ENCODE measurements at places on chromosomes 5 and 9.
A peak's percentile ranks its signal among the peaks of the same experiment; 100 is the strongest.

DNA sequence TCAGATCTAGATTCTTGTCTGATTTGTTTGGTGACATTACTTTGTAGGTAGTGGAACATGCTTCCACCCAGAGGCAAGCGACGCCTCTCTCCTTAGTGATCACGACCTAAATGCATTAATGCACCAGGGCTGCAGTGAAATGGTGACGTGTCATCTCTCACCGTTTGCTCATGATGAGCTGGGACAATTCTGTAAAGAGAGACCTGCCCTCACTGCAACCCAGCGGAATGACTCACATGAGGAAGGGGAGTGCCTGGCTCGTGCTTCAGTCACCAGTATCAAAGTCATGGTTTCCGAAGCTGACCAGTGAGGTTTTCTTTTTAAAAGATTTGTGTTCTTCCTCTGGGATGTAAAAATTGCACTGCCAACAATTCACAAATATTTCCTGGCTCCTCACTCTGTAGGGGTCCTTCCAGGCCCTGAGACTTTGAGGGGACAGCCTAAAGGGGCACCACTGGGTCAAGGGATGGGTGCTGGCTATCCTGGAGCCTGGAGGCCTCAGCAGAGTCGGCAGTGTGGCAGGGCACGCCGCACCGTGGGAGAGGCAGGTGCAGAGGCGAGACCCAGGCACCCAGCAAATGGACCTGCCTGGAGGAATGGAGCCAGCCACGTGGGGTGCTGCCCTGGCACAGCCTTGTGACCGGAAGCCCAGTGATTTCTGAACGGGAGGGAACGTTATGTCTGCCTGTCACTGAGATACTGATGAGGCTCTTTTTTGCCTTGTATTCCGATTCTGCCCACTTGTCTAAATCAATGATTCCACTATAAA is 17.3 kb downstream of the QSOX2 start:
- DNase-seq = peak; percentile 29

- no peak for DNase-seq
Measured at GRCh38 chr5:142601432-142601831, 84.5 kb downstream of the FGF1 start.

DNA sequence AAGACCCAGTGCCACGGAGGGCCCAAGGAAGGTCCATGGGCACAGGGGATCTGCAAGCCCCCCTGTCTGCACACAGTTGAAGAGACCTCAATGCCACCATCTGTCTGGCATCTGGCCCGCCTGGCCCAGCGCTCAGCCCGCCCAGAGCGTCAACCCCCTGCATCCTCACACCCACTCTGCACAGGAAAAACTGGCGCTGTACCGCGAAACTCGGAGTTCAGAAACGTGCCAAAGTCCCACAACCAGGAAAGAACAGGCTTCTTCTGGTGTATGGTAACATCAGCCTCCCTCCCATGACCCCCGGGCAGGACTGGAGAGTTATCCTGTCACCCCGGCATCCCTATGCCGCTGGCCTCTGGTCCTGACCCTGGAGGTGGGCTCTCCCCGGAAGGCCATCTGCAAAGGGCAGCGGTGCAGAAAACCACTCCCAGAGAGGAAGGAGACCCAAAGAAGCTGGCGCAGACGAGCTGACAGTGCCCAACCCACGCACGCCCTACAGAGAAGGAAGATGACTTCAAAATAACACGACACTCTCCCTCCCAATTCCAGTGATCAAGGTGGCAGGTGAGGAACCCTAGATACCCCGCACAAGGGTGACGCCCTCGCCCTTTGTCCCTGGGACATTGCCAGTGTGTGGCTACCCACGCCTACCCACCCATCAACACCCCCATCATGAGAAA is 18.9 kb downstream of the VAV2 start:
- no peak for DNase-seq

DNA sequence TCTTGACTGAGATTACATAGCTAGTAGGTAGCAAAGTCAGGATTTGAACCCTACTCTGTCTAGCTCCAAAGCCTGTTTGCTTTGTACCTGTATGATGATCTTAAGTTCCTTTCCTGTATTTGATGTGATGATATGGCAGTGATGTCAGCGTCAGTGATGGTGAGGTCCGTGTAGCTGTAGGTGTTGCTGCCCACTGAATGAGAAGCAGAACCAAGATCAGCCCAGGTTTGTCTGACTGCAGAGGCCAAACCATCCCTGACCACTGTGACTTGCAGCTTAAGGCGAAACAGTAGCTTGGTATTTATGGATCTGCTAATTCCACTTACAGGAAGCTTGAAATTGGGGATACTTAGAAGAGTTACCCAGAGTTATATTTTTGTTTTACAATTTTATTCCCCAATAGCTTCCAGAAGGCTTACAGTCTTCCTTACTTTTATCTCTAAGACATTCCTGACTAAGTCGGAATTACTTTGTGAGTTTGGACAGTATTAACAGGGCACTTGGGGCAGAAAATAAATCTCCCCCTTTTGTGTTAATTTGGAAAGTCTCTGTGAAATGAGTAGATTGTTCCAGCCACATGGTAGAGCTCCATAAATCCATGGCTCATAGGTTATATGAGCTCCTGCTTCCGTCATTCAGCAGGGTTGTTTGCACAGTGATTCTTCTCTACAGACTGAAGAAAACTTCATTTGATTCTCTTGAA is 273.4 kb downstream of the NR3C1 start:
- DNase-seq = no peak

GRCh38 chr5:133030343-133031005 is 4.1 kb upstream of the ZCCHC10 start:
- no peak for DNase-seq

GRCh38 chr9:92467041-92467440 is 15.3 kb downstream of the ASPN start:
- no peak for DNase-seq

- no peak for DNase-seq
Measured at GRCh38 chr9:129981180-129981907, 61.6 kb downstream of the FNBP1 start.

- no peak for DNase-seq
Measured at GRCh38 chr5:34666392-34667080, 10.4 kb downstream of the RAI14 start.

DNA sequence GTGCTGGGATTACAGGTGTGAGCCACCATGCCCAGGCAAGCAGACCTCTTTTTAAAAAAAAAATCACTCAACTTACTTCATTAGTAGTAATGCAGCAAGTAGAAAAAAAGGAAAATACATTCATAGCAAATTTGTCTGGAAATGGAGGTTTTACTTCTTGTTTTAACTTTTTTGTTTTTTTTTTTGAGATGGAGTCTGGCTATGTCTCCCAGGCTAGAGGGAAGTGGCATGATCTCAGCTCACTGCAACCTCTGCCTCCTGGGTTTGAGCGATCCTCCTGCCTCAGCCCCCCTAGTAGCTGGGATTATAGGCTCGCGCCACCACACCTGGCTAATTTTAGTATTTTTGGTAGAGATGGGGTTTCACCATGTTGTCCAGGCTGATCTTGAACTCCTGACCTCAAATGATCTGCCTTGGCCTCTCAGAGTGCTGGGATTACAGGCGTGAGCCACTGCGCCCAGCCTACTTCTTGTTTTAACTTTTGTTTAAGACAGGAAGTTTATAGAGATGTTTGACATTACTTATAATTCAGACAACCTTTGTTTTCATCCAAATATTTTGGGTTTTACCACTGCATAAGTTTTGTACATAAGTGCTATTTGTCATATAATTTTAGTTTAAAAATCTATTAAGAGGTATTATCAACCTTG is 26.5 kb downstream of the UBE2R2 start:
- DNase-seq = no peak

DNA sequence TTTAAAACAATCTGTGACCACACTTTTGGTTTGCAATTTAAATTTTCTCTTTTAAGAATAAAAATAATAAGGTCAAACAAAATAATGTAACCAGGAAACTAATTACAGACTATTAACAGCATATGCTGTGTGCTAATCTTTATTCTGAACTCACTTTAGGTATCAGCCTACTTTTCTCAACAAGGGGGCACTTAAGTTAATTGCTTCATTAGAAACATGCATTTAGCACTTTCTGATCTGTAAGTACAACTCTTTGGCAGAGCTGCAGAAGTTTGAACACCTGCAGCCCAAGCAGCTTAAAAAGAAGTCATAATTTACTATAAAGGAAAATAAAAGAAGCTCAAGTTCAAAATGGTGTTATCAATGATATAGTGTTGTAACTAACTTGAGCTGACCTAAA is 21.7 kb downstream of the XRCC4 start:
- DNase-seq = no peak

DNA sequence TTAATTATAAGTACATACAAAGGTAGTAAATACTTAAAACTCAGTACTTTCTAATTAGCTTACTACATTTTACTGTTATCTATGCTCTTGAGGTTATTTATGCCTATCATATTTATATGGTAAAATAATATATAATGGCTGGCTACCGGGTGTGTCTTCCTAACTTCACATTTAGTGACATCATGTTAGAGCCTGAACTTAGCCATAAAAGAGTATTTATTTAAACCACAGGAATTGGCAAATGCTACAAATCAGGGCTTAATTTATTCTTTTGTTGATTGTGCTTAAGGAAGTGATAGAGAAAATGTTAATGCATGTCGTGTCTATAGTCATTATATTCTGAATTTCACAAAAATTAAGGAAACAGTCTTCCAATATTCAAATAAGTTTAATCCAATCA is 73.1 kb downstream of the NDUFAF2 start:
- DNase-seq = no peak

GRCh38 chr9:7341571-7341970 is 458.0 kb downstream of the DMAC1 start:
- no peak for DNase-seq

DNA sequence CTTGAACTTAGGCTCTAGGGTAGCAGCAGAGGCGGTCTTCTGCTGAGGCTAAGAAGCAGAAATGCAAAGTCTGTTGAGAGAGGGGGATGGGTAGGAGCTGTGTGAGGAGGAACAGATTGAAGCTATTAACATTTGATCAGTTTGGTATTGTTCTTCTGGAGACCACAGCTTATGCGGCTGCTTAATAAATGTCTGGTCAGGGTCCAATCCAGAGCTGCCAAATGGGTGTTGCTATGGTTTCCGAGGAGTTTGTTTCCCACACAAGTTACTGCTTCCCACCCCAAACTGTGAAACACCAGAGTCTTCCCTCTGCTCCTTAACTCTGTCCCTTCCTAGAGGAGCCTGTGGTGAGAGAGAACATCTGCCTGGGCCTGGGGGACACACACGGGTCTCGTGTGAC is 142.2 kb upstream of the KLF4 start:
- no peak for DNase-seq

- DNase-seq = no peak
Measured at GRCh38 chr5:169850409-169850808, 129.9 kb downstream of the INSYN2B start.

DNA sequence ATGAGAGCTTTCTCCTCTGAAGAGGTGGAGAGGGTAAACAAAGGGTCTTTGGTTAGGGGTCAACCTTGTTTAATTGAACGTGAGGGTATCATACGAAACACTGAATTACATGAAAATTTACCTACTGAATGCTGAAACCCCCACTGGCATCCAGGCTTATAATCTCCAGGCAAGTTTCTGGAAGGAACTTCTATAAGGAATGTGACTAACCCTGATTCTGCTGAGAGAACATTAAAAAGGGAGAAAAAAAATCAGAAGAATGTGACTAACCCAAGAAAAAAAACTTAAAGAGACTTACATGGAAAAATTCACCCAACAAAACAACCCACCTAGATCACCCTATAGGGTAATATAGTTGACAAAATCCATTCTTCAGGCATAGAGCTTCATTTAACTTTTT is 55.5 kb downstream of the APC start:
- no peak for DNase-seq

- DNase-seq = no peak
Measured at GRCh38 chr5:143284521-143284920, 119.0 kb downstream of the NR3C1 start.

GRCh38 chr5:171783051-171783450 is 2.6 kb upstream of the SMIM23 start:
- peak; percentile 18 for DNase-seq

DNA sequence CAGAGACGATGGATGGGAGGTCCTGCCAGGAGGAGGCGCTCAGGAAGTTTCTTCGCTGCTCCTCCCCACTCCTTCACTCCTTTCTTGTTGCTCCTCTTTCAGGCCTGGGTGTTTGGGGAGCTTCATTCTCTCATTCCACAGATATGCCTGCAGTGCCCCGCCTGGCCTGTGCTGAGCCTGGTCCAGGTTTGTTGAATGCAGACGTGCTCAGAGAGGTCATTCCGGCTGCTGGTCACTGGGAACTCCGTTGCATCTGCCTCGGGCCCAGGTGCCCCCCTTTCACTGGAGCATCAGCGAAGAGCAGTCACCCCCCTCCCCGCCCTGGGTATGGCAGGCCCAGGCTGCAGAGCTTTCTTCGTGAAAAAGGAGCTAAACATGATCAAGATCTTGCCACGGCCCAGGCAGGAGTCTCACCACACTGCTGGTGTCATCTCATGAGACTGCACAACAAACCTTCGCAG is 15.5 kb downstream of the SURF6 start:
- DNase-seq = no peak

DNA sequence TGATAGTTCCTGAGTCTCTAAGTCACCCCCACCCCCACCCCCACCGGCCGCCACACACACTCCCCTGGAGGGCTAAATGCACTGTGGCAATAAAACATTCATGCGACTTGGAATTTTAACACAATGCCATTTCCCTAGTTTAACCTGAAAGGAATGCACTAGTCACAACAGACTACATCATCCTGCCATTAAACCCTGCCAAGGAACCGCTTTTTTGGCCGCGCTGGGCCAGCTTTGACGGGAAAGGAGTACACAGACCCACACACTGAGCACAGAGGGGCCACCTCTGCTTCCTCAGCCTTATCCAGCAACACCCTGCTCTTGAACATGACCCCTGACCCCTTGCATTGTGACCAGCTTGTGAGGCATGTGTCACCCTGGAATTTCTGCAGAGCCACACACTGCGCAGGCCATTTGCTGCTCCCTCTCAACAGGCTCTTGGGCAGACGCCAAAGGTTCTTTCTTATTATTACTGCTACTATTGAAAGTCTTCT is 165.3 kb downstream of the BNC2 start:
- peak; percentile 100 for DNase-seq

DNA sequence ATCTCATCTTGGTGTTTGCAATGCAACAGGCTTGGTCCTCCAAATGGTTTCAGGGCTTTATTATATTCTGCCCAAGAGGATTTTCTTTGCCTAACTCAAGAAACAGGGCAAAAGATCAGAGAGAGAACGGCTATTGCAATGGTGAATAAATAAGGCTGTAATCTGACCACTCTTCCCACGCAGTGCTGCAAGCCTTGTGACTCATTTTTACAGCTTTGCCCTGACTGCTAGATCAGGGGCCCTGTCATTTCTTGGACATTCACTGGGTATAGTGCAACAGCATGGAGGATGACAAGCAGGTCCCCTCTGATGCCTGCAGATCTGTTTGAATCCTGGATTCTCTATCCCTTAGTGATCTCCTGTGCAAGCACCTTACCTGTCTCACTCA is 459.1 kb downstream of the EBF1 start:
- peak; percentile 49 for DNase-seq

- no peak for DNase-seq
Measured at GRCh38 chr9:28832168-28832770, 1259.0 kb upstream of the C9orf72 start.

All from skeletal muscle cell (primary cell).